Activated naive CD4-positive, alpha-beta T cell treated with anti-CD3 and anti-CD28 coated beads, Interleukin-2, amount 10 ng/mL, durations not matched to agents 7 days and 5 days (primary cell): ENCODE measurements at places on chromosomes 1 and 21.
A peak's percentile ranks its signal among the peaks of the same experiment; 100 is the strongest.

- no peak for DNase-seq
Measured at GRCh38 chr1:1307261-1307922, 338 bp downstream of the ACAP3 start.

GRCh38 chr1:107979926-107980325 lies 14.9 kb upstream of the VAV3 start:
- no peak for DNase-seq

GRCh38 chr1:58249388-58249736 lies 297.2 kb downstream of the OMA1 start:
- DNase-seq, result no peak

DNA sequence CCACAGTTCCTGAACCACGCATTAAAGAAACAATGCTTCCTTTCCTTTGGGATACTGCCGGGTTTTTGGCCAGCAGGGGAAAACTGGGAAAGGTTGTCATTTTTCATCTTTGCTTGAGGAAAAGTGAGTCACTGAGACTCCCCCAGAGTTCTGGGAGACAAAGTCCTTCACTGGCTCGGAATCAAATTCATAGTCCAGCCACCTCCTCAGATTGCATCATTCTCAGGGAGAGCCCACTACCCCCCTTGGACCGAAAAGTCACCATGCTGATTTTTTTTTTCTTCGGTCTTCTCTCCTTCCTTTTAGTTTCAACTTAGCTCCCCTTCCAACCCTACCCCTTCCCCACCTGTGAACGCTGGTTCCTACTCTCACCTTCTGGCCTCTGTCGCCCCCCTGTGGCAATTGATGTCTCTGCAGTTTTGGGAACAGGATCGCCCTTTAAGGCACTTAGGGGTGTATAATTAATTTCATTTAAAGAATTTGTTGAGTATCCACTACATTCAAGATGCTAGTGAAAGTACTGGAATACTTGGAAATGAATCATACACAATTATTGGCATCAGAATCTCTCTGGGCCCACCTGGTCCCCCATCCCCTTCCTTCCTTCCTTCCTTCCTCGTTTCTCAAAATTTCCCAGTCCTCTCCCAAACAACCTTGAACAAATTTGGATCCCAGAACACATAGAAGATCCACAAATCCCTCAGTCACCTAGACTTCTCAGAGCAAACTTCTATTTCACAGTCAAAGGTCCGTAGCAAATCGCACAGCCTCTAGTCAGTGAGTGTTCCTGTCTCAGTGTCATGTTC lies 6.9 kb downstream of the ACKR1 start:
- peak; percentile 65 for DNase-seq

DNA sequence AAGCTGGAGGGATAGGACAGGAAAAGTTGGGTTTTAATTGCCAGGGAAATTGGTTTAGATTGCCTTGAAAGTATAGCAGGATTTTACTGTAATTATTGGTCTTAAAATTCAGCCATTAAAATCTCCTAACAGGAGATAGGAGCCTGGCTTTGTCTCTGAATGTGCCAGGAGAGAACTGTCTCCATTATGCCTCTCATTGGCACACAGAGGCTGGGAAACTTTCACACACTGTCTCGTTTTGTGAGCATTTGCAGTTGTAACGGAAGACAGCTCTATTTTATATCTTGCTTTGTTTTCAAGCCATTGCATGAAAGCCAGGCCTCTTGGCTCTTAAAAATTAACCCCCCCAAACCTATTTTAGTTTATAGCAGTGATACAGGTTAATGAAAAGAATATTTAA lies 12.5 kb downstream of the DNAJC6 start:
- DNase-seq, result no peak
